Stimulated activated CD4-positive, alpha-beta T cell treated with anti-CD3 and anti-CD28 coated beads, Interleukin-12 subunit alpha, Interleukin-12 subunit beta, amount 100 ng/mL, for 4 hours (primary cell): ENCODE measurements at places on chromosomes 16 and 17.

DNA sequence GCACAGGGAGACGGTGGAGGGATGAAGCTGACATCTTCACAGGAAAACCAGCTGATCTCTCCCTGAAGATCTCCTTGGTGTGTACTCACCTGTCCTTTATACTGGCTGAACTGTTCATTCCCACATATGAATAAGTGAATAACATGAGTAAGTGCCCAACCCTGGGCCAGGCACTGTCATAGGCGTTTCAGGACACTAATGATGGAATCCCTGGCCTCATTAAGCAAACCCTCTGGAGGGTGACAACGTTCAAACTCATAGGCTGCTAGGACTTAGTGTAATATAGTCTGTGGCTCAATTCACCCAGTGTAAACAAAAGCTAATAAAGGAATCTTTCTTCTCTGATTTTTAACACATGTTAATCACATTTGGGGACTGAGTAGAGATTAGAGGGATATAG is 24.5 kb downstream of the GAS7 start:
- no peak for DNase-seq

DNA sequence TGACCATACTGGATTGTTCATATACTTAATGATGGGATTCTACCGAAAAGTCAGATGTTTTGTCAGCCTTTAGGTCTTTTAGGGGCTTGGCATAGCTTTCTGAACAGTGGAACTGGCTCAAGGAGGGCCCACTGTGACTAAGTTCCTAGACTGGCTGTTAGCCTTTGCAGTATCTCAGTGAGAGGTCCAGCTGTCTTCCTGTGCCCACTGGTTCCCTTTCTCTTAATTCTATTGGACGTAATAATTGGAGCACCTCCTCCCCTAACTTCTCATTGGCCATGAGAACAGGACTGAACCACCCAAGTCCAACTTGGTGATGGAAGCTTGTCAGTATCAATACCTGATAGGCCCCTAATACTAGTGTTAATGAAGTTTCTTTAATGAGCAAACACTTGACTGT is 13.5 kb downstream of the KPNA2 start:
- DNase-seq: no peak

GRCh38 chr17:27968206-27968732 is 74.2 kb upstream of the NLK start:
- no peak for DNase-seq

- DNase-seq: no peak
Observed at GRCh38 chr17:73390851-73391250, 79.0 kb upstream of the CDC42EP4 start.

GRCh38 chr16:4272114-4272956 is 488 bp downstream of the TFAP4 start:
- no peak for DNase-seq

- DNase-seq: no peak
Observed at GRCh38 chr16:65543781-65544740, 422.2 kb upstream of the CDH11 start.

DNA sequence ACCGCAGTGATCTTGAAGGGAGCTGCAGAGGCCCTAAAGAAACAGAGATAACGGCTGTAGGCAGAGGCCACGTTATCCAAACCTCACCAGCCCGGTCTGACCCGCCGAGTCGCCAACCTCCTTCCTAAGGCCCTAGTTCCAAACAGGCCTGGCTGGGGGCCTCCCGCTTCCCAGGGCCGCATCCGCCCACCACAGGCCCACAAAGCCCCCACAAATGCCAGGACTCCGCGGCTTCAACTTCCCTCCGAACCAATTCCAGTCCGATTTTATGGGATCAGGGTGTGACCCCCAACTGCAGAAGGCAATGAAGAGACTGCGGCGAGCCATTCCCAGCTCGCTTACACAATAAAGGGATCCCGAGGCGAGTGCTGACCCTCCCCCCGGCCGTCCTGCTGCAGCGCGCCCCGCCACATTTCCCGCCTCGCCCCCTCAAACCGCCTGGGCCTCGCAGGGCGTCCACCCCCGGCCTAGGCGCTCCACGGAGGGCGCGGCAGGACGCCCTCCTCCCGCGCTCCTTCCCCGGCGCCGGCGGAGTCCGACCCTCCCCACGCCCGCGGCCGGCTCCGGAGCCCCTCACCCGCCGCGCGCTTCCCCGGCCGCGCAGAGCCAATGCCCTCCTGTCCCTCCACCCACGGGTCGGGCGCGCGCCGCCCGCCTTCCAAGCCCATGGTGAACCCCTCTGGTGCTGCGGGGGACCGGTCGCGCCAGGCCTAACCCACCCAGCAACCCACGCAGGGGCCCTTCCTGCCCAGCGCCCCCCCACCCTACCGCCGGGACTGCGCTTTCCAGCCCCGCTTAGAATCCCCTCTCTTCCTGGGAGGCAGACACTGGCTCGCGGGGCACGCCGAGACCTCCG is 926 bp downstream of the MYH10 start:
- DNase-seq: peak; percentile 20

DNA sequence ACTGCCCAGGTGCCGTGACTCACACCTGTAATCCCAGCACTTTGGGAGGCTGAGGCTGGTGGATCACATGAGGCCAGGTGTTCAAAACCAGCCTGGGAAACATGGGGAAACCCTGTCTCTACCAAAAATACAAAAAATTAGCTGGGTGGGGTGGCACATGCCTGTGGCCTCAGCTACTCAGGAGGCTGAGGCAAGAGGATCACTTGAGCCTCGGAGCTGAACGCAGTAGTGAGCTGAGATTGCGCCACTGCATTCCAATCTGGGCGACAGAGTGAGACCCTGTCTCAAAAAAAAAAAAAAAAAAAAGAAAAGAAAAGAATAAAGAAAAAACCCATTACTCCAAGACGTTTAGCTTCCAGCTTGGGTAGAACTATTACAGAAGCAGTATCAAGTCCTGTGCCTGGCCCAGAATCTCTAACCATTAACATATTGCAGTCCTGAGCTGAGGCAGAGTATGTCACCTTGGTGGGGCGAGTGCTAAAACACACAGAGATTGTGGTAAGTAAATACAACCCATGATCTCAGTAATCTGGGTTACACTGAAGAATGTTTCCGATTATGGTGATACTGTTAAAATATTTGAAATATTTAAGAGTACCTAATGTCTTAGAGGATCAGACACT is 23.2 kb upstream of the CFAP20 start:
- no peak for DNase-seq

- DNase-seq: no peak
Observed at GRCh38 chr16:389352-389751, 7.6 kb upstream of the PGAP6 start.

DNA sequence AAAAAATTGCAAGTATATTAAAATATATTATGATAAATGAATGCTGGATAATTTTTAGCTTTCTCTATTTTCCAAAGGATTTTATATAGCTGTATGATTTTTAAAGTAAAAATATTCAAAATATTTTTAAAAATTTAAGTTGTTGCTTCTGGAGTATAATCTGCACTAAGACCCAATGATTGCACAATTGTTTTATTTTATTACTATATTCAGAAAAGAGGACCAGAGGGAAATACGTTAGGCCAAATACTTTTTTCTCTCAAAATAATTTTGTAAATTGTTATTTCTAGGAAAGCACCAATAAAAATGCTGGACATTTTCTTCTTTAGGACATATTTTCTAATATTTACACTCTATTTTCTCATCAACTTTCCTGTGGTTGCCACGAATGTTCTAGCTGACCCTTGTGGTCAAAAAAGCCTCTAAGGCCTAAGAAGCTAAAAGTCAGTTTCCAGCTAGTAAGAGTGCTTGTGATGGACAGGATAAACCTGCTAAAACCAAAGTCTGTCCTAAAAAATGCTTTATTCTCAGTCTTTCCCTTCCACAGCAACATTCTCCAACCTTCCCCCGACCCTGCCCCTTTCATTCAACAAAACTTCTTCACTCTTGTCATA is 31.2 kb downstream of the MMD start:
- DNase-seq: no peak

- DNase-seq: no peak
Observed at GRCh38 chr16:20674684-20675487, 22.6 kb downstream of the ACSM1 start.

GRCh38 chr17:48491527-48492273 is 39.1 kb downstream of the HOXB1 start:
- DNase-seq: no peak

GRCh38 chr17:73156887-73157520 is 7.8 kb upstream of the SSTR2 start:
- DNase-seq: no peak

GRCh38 chr17:73586275-73586832 is 57.9 kb downstream of the SDK2 start:
- no peak for DNase-seq

GRCh38 chr16:1530883-1531637 is 2.4 kb upstream of the TMEM204 start:
- DNase-seq: no peak

DNA sequence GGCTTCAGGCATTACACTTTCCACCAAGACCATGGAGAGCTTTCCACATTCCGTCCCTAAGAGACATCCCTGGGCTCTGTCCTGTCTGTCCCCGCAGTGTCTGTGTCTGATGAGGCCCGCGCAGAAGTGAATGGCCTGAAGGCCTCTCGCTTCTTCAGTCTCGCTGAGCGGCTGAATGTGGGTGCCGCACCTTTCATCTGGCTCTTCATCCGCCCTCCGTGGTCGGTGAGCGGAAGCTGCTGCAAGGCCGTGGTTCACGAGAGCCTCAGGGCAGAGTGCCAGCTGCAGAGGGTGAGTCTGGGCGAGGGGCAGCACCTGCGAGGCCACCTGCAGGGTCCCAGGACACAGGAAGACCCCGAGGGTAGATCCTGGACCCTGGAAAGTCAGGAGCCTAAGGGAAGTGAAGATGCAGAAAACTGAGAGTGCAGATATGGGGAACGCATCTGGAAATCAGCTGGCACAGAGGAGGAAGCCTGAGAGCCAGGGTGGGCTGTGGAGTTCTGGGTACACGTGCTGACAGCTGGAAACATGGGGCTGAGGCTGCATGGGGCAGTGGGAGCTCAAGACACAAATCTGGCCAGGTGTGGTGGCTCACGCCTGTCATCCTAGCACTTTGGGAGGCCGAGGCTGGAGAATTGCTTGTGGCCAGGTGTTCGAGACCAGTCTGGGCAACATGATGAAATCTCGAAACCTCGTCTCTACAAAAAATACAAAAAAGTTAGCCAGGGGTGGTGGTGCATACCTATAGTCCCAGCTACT is 8.0 kb downstream of the CCNF start:
- DNase-seq: no peak

DNA sequence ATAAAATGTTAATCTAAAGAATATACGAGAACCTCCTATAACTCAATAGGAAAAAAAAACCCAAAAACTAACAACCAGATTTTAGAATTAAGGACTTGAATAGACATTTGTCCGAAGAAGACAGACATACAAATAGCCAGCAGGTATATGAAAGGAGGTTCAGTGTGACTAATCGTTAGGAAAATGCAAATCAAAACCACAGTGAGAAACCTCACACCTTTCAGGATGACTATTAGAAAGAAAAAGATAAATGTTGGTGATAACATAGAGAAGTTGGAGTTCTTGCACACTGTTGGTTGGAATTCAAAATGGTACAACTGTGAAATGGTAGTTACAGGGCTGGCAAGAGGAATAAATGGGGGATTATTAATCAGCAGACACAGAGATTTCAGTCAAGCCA is 339.0 kb downstream of the TMEM114 start:
- DNase-seq: no peak

- DNase-seq: no peak
Observed at GRCh38 chr17:31704483-31704882, 154.6 kb downstream of the COPRS start.

GRCh38 chr17:36705874-36706731 is 104.7 kb downstream of the MRM1 start:
- peak; percentile 34 for DNase-seq

- DNase-seq: no peak
Observed at GRCh38 chr17:10177131-10177912, 21.1 kb downstream of the GAS7 start.
